ENCODE measurements at places on chromosomes 1 and 21. TPM values are rescaled to one million over a fixed set of nuclear protein-coding genes. Genes with fewer than 3 reads are reported as not detected.
A peak's percentile ranks its signal among the peaks of the same experiment; 100 is the strongest.

DNA sequence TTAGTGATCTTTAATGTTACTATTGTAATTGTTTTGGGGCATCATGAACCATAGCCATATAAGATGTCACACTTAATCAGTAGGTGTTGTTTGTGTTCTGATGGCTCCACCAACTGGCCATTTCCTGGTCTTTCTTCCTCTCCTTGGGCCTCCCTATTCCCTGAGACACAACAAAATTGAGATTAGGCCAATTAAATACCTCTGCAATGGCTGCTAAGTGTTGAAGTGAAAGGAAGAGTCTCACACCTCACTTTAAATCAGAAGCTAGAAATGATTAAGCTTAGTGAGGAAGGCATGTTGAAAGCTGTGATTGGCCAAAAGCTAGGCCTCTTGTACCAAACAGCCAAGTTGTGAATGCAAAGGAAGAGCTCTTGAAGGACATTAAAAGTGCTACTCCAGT is 30.7 kb downstream of the PPP2R5A start:
- no peaks in the 10 kb centered on the region for H3K27me3 ChIP-seq
- H3K27ac ChIP-seq, result no peak overlapping the region
- no peak for DNase-seq

GRCh38 chr1:225700164-225700821 is 47.4 kb upstream of the ENAH start:
- peak overlapping the region; percentile 86 for H3K27ac ChIP-seq
- no peaks in the 10 kb centered on the region for H3K27me3 ChIP-seq
- DNase-seq, result peak; percentile 96
- no peaks in the 10 kb centered on the region for H3K36me3 ChIP-seq
- peaks cover 19% of the 10 kb centered on the region for H3K4me1 ChIP-seq
- H3K4me3 ChIP-seq, result peak overlapping the region; percentile 24

DNA sequence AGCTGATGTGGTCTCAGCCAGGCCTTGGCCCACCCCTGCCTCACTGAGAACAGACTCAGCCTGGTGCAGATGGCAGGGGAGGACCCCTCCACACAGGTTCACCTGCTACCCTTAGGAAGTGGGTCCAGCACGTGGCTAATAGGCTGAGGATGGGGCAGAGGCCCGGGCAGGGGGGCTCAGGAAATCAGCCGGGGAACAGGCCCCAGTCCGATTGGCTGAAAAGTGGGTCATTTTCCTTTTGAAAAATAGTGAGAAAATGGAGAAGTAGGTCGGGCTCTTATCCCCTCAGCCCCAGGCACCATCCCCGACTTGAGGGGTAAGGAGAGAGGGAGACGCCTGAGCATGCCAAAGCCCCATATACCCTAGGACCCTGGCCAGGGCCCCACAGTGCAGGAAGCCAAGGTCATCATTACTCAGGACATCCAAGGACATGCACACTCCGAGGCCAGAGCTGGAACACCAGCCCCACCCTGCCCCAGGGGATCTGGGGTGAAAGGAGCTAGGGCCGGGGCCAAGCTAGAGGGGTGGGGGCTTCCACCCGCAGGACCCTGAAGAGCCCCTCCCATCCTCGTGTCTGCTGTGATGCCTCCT is 11.0 kb downstream of the DLGAP3 start:
- no peaks in the 10 kb centered on the region for H3K36me3 ChIP-seq
- no peak overlapping the region for H3K27ac ChIP-seq
- DNase-seq, result no peak
- H3K27me3 ChIP-seq, result peaks cover 6% of the 10 kb centered on the region
- H3K4me1 ChIP-seq, result no peaks in the 10 kb centered on the region

Gene LCE1D
- total RNA-seq, result not detected

DNA sequence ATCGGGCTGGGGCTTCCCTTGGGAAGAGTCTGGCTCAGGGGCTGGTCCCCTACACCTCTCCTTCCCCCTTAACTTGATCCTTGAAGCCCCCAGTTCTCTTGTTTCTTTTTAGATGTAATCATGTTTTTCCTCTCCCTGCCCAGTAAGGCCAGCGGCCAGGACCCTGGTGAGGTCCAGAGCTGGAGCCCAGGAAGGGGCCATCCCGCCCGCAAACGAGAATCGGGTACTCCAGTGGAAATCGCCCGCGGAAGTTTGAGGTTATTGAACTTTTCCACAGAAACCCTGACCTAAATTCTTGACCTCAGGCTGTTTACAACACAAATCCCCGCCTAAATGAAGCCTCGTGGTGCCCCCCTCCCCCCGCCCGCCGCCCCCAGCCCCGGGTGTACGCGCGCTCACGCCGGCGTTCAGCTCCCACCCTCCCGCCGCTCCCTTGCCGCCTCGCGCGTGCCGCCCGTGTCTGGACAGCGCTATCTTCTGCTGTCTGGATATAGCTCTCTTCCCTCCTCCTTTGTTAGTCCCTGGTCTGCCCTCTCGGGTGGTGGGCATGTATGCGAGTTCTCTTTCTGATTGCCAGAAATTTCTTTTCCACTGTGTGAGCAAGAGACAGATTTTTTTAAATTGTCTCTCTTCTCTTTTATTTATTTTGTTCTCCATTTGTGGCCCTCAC is 165.9 kb upstream of the CACNA1E start:
- no peaks in the 10 kb centered on the region for H3K4me1 ChIP-seq
- no peak overlapping the region for H3K4me3 ChIP-seq
- DNase-seq, result no peak
- H3K27me3 ChIP-seq, result peaks cover 36% of the 10 kb centered on the region
- no peaks in the 10 kb centered on the region for H3K36me3 ChIP-seq

Gene LENEP
- 0.67 TPM for total RNA-seq

DNA sequence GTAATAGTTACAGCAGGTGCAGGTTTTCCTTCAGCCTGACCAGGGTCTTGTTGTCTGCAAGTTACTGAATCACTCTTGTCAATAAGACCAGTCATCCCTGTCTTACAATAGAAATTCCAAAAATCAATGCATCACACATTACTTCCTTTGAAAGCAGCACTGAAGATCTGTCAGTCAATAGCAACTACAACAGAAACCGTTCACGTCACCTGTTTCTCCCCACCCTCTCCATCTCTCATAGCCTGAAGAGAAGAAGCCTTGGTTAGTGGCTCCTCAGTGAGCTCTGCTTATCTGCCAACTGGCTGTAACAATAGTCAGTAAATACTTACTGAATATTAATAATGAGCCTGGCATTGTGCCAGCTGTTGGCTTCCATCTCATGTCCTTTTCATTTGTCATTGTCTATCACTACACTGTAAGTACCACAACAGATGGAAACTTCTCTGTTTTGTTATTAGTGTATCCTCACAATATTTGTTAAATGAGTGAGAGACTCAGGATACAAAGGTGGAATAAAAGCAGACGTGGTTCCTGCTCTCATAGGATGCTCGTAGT is 195.2 kb downstream of the S1PR1 start:
- H3K36me3 ChIP-seq, result no peaks in the 10 kb centered on the region
- DNase-seq, result no peak
- H3K4me1 ChIP-seq, result no peaks in the 10 kb centered on the region
- no peak overlapping the region for H3K4me3 ChIP-seq

DNA sequence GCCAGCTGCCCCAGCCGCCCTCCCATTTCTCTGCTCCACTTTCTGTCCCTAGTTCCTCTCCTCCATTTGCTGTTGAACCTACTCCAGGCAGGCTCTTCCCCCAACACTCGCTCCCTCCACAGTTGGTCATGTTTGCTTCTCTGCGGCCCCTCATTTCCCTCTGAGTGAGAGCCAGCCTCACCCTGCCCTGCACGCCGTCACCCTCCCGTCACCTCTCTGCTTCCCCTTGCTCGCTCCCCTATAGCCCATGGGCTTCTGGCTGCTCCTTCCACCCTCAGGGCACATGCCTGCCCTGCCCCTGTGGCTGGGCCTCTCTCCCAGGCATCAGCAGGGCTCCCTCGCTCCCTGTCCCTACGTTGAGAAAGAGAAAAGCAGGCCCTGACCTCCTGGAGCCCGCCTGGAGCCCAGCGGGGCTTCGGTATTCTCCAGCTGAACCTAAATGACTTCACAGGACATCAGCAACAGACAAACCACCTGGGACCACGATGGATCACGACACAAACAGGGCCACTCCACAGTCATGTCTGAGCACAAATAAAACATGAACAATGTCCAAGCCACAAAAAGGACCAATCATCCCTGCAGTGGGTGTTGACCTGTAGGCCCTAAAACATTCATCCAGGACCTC is 13.3 kb upstream of the THEMIS2 start:
- no peaks in the 10 kb centered on the region for H3K27me3 ChIP-seq
- H3K27ac ChIP-seq, result no peak overlapping the region
- H3K4me3 ChIP-seq, result no peak overlapping the region
- H3K36me3 ChIP-seq, result no peaks in the 10 kb centered on the region

DNA sequence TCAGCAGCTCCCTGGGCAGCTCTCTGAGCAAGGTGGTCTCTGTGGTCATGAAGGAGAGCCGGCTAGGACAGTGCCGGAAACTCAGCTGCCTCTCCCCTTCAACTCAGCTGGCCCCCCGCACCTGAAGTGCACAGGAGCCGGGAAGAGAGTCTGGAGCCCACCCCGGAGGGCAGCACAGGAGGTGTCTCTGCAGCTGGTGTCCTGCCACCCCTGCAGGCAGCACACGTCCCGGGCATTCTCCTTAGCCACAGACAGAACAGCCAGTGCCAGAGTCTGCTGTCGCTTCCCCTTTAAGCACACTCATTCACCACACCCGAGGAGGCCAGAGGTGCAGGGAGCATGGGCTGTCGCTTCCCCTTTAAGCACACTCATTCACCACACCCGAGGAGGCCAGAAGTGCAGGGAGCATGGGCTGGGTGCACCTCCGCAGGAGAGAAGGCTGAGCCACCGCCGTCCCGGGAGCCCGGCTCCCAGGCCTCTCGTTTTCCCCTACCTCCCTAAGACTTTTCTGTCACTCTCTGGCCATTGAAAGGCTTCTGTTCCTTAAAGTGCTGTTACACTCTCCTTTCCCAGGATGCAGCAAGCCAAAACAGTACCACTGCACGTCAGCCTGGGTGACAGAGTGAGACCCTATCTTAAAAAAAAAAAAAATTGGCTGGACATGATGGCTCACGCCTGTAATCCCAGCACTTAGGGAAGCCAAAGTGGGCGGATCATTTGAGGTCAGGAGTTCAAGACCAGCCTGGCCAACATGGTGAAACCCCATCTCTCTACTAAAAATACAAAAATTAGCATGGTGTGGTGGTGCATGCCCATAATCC is 16.9 kb upstream of the SAMD11 start:
- no peak overlapping the region for H3K4me3 ChIP-seq
- H3K27ac ChIP-seq, result peak overlapping the region; percentile 69
- no peaks in the 10 kb centered on the region for H3K27me3 ChIP-seq
- H3K4me1 ChIP-seq, result peaks cover 54% of the 10 kb centered on the region
- no peak for DNase-seq

Data from Panc1 (cell line).